Stimulated activated CD4-positive, alpha-beta T cell treated with anti-CD3 and anti-CD28 coated beads, Interleukin-1b, Interleukin-23, amount 100 ng/mL, for 4 hours (primary cell): ENCODE measurements at places on chromosomes 13 and 19.

DNA sequence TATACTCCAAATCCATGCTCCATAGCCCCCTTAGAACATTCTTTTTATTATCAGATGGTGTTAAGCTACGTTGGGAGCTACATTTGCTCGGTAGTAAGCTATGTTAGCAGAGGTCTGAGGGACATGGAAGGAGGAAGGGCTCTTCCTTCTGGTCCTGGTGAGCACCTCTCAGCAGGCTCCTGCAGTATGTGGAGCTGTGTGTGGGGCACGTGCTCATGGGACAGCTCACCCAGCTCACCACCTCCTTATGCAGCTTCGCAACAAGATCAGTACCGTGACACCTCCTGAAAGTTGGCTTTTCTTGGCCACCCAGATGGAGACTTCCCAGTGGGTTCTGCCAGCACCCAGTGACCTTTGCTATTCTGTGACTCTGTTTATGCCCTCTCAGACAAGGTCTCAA, 400.5 kb upstream of the SLC10A2 start:
- DNase-seq = no peak

- DNase-seq = peak; percentile 50
These were observed 15.8 kb downstream of the GPR180 start for GRCh38 chr13:94617389-94618000.

- no peak for DNase-seq
These were observed 1.5 kb downstream of the MUC16 start for GRCh38 chr19:9008667-9009066.

DNA sequence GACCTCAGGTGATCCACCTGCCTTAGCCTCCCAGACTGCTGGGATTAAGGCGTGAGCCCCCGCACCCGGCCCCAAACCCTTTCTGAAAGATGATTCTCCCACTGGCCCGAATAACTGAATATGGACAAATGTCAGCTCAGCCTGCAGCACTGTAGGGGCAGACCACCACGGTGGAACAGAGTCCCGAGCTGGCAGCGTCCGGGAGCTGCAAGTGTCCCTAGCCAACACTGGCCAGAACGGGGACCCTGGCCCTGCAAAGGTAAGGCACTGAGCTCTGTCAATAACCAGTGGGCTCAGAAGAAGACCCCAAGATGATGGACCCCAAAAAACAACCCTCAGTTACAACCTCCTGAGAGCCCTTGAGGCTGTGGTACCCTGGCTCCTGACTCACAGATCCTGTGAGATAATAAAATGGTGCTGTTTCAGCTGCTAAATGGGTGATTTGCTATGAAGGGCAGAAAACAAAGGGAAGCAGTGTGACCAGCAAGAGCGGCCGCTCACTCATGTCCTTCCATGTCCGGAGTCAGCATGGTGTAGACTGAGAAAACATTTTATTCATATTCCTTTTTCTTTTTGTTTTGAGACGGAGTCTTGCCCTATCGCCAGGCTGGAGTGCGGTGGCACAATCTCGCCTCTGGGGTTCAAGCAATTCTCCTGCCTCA, 1.6 kb downstream of the LSM7 start:
- DNase-seq = no peak

- peak; percentile 52 for DNase-seq
These were observed 674 bp downstream of the BRD4 start for GRCh38 chr19:15331419-15332310.

DNA sequence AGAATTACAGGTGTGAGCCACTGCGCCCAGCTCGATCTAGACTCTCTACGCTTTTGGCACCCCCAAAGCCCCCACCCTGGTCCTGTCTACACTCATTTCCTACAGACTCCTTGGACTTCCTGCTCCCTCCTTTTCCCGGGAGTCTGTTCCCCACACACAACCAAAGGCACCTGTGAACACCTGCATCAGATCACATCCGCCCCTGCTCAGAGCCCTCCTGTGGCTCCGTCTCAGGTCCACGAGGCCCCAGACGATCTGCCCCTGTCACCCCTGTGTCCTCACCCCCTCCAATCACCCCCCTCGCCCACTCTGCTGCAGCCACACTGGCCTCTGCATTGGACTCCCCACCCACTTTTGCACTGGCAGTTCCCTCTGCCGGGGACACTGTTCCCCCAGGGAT, 12.4 kb upstream of the PAK4 start:
- no peak for DNase-seq

DNA sequence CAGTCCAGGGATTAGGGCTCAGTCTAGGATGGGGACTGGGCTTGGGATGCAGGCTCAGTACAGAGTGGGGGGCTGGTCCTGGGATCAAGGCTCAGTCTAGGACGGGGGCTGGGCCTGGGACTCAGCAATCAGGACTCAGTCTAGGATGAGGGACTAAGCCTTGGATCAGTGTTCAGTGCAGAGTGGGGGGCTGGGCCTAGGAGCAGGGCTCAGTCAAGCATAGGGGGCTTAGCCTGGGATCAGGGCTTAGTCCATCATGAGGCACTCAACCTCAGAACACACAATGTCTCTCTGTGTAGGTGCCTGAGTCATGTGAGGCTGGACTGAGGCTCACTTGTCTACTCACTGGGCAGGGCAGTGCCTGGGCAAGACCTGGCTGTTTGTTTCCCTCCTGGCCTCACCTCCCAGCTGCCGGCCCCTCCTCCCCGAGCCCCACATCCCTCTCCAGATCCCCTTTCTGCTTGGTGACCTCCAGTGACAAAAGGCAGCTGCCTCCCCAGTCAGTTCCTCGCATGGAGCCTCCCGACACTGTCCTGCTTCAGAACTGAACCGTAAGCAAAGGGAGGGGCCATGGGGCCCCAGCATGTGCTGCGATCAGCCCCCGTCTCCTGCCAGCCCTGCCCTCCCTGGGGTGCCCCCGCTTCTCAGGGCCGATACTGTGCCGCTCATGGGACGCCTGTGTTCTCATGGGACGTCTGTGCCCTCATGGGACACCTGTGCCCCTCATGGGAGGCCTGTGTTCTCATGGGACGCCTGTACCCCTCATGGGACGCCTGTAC, 6.5 kb upstream of the S1PR4 start:
- no peak for DNase-seq

DNA sequence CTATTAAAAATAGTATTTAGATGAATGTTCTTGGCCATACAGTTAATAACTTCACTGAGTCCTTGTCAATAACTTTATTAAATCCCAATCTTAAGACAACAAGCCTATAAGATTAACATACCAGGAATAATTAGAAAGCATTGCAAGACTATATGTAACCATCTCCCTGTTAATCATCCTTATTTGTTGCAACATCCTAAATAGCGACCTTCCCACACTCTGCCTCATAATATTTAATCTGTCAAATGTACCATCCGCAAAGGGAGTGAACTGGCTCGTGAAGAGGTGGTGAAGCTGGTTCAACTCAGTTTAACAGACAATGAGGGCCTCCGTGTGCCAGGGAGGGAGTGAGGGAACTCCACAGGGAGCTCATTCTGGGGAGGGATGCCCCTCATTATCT, 33.9 kb downstream of the KL start:
- DNase-seq = no peak

DNA sequence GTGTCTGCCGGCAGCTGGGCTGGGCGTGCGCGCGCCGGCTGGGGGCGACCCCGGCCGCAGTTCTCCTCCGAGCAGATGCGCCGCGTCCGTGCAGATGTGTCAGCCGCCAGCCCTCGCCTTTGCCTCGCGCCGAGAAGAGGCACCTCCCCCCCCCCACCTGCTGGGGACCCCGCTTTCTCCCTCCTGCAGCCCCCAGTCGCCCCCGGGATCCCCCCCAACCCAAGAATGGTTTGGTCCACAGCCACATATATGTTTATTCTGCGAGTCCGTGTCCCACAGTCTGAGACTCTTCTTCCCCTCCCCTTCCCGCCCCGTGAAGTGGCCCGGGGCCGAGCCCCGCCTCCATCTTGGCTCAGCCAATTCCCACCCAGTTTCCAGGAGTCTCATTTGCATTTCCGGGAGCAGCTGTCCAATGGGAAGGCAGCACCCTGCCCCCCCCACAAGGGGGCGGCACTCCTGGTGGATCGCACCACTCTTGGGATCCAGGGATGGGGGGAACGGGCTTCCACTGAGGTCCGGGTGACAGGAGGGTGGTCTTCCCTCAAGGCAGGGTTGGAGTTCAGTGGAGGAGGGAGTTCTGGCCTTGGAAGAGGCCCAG, 8.6 kb downstream of the ISOC2 start:
- DNase-seq = no peak

DNA sequence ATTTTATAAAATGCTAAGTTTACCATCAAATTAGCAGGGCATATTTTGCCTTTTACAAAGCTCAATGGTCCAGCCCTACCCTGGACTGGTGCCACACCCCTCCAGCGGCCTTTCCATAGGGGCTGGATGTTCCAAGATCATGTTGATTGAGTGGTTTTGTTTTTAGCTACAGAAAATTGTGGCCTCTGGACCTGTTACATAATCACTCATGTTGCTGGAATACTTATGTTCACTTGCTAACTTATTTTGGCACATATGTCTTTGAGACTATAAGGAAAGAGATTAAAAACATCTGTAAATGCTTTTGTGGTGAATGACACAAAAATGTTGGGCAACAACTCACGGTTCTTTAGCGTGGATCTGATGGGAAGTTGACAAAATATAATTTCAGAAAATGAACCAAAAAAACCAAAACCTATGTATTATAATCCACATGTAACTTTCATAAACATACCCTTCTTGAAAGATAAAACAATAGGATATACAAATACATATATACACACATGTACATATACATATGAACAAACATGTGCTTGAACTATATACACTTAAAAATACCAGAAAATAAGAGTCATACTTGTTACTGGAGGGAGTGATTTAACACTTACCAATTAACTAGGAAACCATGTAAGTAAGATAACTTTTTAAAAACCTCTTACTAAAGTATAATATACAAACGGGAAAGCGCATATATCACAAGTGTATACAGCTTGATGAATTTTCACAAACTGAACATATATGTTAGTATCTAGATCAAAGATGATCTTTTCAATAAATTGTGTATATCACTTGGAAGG, 46.6 kb upstream of the SLC15A1 start:
- DNase-seq = no peak

GRCh38 chr13:76991432-76991795, 467 bp upstream of the CLN5 start:
- DNase-seq = peak; percentile 39

DNA sequence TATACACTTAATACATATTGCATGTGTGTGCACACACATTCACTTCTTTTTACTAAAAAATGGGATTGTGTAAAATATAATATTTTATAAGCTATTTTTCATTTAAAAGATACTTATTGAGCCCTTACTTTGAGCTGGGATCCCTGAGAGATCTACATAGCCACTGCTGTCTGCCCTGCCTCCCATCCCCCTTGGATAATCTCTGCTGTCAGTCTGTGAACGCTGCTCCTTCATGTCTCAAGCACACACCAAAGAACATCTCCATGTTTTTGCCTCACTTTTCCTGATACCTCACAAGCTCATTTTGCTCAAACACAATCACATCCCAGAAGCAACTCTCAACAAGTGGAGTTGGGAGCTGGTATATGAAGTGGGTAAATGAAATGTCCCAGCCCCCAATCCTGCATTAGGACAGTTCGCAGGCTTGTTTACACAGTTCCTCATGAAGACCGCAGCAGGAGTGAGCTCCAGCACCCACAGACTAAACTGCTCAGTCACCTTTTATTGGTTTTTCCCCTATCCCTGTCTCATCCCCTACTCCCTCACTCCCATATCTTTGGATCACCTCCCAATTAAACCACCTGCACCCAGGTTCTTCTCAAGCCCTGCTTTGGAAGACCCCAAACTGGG, 108.3 kb upstream of the FRY start:
- DNase-seq = no peak

DNA sequence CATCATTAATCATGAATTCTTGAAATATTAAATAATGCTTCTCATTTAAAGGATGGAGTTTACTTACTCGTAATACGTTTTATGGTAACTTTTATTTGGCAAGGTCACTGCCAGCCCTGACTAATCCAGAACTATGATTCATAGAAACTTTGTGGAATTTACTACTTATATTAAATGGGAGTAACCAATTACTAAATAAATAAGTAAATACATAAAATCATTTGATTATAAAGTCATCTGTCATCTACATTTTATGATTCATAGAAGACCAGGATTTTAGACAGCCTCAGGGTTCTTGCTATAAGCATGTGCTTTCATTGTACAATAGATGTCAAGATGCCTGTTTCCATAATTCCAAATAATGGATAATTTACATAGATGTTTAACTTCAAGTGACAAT, 611.1 kb downstream of the TBC1D4 start:
- no peak for DNase-seq

- no peak for DNase-seq
These were observed 106.1 kb downstream of the RGCC start for GRCh38 chr13:41563341-41563983.

- DNase-seq = no peak
These were observed 34.8 kb downstream of the PCDH17 start for GRCh38 chr13:57666131-57666953.
